Aorta (tissue), 5 donors: ENCODE measurements at places on chromosomes 5 and 9. TPM values are rescaled to one million over a fixed set of nuclear protein-coding genes. Genes with fewer than 3 reads are reported as not detected.
A peak's percentile ranks its signal among the peaks of the same experiment; 100 is the strongest.

CTXN3 gene
- total RNA-seq, result not detected

EMB gene
- 21.5 TPM for total RNA-seq

PCDHGA12 gene
- 18.8 TPM for total RNA-seq

FBP1 gene
- 6.6 TPM for total RNA-seq

KIF4B gene
- 0.06 TPM for total RNA-seq

ECSCR gene
- total RNA-seq, result 51.3 TPM

C9orf153 gene
- total RNA-seq, result 1.4 TPM

CDH6 gene
- total RNA-seq, result 10.7 TPM

SLC35D2 gene
- total RNA-seq, result 18.0 TPM

CDHR2 gene
- total RNA-seq, result not detected

GRCh38 chr9:135659252-135659651, 3.9 kb upstream of the LCN9 start:
- H3K27me3 ChIP-seq, result no peaks in the 10 kb centered on the region
- no peak overlapping the region for H3K27ac ChIP-seq
- no peak for DNase-seq
- H3K36me3 ChIP-seq, result no peaks in the 10 kb centered on the region
- H3K4me1 ChIP-seq, result no peaks in the 10 kb centered on the region

GRCh38 chr5:53856506-53856905, 296.1 kb downstream of the NDUFS4 start:
- no peaks in the 10 kb centered on the region for H3K4me1 ChIP-seq
- H3K36me3 ChIP-seq, result no peaks in the 10 kb centered on the region
- H3K27me3 ChIP-seq, result no peaks in the 10 kb centered on the region

- no peak overlapping the region for H3K4me3 ChIP-seq
- H3K27me3 ChIP-seq, result no peaks in the 10 kb centered on the region
- DNase-seq, result no peak
- no peaks in the 10 kb centered on the region for H3K4me1 ChIP-seq
- H3K36me3 ChIP-seq, result no peaks in the 10 kb centered on the region
These were observed 776.6 kb upstream of the CDH9 start for GRCh38 chr5:27814983-27815382.

GRCh38 chr9:26346942-26347477, 545.6 kb downstream of the CAAP1 start:
- H3K4me3 ChIP-seq, result no peak overlapping the region
- H3K27me3 ChIP-seq, result no peaks in the 10 kb centered on the region
- no peak overlapping the region for H3K27ac ChIP-seq
- no peaks in the 10 kb centered on the region for H3K36me3 ChIP-seq
- DNase-seq, result no peak
- no peaks in the 10 kb centered on the region for H3K4me1 ChIP-seq

GRCh38 chr9:135613946-135614805, 25.2 kb downstream of the GLT6D1 start:
- H3K4me1 ChIP-seq, result no peaks in the 10 kb centered on the region
- no peak overlapping the region for H3K27ac ChIP-seq
- H3K36me3 ChIP-seq, result no peaks in the 10 kb centered on the region
- H3K27me3 ChIP-seq, result no peaks in the 10 kb centered on the region

GRCh38 chr9:105485131-105485530, 37.3 kb downstream of the FSD1L start:
- no peak overlapping the region for H3K4me3 ChIP-seq
- no peak for DNase-seq
- H3K27ac ChIP-seq, result no peak overlapping the region

DNA sequence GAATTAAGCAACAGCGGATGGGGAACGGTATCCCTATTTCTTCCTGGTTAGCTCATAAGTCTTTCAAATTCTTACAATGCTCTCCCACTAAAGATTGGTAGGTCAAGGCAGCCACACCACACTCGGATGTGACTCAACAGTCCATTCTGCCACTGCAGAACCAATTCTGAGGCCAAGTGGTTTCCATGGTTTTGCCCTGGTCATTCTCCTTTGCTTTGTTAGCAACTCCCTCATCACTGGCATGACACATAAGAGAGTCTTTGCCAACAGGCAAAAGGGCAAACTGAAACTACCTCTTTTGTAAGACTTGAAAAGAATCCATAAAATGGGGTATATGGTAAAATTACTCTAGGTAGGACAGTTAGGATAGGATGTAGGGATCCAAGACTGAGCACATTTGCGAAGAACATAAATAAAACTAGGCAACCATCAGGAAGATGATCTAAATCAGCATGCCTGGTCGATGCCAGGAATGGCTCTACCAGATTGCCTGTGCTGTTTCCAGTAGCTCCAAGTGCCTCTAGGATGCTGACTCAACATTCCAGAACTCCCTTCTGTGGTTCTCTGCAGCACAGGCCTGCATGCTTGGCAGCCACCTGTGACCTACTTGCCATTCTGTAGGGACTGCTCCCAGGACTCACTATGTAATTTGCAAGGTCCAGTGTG, 105.4 kb downstream of the DCP2 start:
- H3K4me3 ChIP-seq, result no peak overlapping the region
- peaks cover 2% of the 10 kb centered on the region for H3K27me3 ChIP-seq
- H3K27ac ChIP-seq, result no peak overlapping the region

GRCh38 chr5:125093776-125094175, 347.3 kb upstream of the ZNF608 start:
- H3K27me3 ChIP-seq, result no peaks in the 10 kb centered on the region
- no peak overlapping the region for H3K27ac ChIP-seq
- no peaks in the 10 kb centered on the region for H3K4me1 ChIP-seq
- no peaks in the 10 kb centered on the region for H3K36me3 ChIP-seq
- H3K4me3 ChIP-seq, result no peak overlapping the region
- no peak for DNase-seq

DNA sequence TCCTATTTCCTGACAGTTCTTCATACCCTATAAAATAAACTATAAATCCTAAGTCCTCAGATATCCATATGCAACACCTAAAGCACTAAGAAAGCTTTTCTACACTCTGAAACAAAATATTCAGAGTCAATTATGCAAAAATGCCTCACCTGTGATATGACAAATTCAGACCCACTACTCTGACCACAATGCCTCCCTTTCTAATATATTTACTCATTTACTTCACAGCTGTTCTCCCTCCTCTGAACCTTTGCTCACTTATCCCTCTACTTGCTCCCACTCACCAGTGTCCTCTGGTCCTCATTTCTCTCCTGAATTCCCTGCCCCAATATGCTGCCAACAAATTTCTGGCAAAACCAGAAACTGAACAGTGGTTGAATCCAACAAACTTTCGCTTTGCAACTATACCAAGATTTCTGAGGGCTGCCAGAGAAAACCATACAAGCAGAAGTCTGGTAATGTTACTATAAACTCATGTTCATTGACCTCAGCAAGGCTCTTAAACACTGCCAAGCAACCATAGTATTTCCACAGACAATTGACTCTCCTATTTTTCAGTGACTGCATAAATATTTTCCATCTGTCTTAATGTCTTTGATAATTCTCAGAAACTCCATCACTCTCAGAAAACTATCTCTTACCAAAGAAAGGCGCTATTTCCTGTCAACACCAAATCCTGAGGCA, 7.1 kb downstream of the CCNH start:
- H3K4me3 ChIP-seq, result no peak overlapping the region
- H3K4me1 ChIP-seq, result peaks cover 1% of the 10 kb centered on the region
- DNase-seq, result no peak
- H3K27me3 ChIP-seq, result no peaks in the 10 kb centered on the region
- H3K36me3 ChIP-seq, result peaks cover 8% of the 10 kb centered on the region

DNA sequence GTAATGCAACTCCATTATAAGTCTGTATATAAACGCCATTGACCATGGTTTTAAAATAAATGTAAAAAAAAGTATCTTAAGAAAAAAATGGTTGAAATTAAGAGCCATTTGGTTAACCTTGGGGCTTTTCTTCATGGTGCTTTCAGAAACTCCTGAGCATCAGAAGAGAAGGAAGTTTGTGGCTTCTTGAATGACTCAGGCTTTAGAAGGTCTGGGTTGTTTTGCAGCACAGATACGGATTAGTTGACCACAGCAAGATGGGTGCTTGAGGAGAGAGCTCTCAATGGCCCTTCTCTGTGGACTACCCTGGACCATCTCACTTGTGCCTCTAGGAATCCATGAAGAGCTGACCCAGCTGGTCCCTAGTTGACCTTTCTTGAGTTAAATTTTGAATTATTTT, 189.5 kb downstream of the TMEM38B start:
- H3K4me1 ChIP-seq, result no peaks in the 10 kb centered on the region
- H3K4me3 ChIP-seq, result no peak overlapping the region
- no peaks in the 10 kb centered on the region for H3K36me3 ChIP-seq
- peaks cover 1% of the 10 kb centered on the region for H3K27me3 ChIP-seq
- no peak for DNase-seq

- peak; percentile 32 for DNase-seq
- H3K4me1 ChIP-seq, result no peaks in the 10 kb centered on the region
- no peaks in the 10 kb centered on the region for H3K36me3 ChIP-seq
- H3K27ac ChIP-seq, result no peak overlapping the region
- H3K27me3 ChIP-seq, result no peaks in the 10 kb centered on the region
These were observed 13.2 kb upstream of the BOD1 start for GRCh38 chr5:173629628-173630027.

DNA sequence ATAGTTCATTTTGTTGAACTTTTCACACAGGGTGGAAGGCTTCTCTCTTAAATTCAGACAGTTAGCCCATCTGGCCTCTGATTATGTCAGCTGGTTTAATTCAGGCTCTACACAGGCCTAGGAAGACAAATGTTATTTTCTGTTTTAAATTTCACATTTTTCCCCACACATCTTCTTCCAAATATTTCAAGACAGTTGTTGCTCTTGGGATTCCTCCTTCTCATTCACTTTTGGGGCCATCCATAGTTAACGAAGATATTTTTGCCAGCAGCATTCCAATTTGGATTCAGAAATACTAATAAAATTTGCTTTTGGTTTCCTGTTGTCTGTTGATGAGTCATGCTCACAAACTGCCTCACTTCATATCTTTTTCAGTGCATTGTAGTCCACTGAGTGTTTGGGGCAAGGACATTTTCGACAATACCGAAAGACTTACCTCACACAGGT, 475.4 kb downstream of the DMAC1 start:
- no peak for DNase-seq
- H3K27me3 ChIP-seq, result no peaks in the 10 kb centered on the region
- H3K36me3 ChIP-seq, result no peaks in the 10 kb centered on the region
- no peak overlapping the region for H3K27ac ChIP-seq
- H3K4me3 ChIP-seq, result no peak overlapping the region

DNA sequence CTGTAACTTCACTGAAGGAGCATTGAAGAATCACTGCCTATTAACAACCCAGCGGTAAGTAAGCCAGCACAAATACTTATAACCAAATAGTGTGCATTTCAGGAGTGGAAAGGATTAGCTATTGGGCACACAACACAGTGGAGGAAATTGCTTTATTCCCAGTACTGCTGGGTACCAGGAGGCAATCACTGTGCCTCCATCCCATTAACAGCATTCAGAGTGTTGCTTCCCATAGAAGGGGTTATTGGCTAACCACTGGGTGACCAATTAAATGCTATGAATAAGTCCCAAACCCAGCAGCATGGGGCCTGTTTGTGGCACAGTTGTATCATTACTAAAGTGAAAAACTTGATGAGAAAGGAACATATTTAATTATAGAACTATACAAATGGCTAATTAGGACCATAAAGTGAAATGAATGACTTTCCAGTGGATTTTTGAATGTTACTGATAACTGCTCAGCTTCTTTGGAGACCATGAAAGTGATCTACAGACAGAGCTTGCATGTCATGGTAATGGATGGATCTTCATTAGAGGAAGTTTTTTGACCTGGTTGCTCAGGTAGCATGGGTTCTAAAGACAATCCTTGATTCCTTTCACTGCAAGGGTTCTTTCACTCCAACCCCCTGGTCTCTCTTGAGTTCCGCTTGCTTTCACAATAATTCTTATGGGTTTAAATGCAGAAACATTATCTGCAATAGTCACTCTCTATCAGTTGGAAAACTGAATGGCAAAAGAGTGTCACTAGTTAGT, 413.3 kb upstream of the RORB start:
- H3K4me1 ChIP-seq, result no peaks in the 10 kb centered on the region
- no peak overlapping the region for H3K27ac ChIP-seq
- DNase-seq, result no peak
- no peaks in the 10 kb centered on the region for H3K27me3 ChIP-seq
- H3K36me3 ChIP-seq, result no peaks in the 10 kb centered on the region

GRCh38 chr5:173472164-173472563, 143.9 kb upstream of the STC2 start:
- H3K27ac ChIP-seq, result peak overlapping the region; percentile 91
- peak; percentile 75 for DNase-seq
- H3K27me3 ChIP-seq, result no peaks in the 10 kb centered on the region
- no peaks in the 10 kb centered on the region for H3K36me3 ChIP-seq
- H3K4me1 ChIP-seq, result peaks cover 5% of the 10 kb centered on the region

DNA sequence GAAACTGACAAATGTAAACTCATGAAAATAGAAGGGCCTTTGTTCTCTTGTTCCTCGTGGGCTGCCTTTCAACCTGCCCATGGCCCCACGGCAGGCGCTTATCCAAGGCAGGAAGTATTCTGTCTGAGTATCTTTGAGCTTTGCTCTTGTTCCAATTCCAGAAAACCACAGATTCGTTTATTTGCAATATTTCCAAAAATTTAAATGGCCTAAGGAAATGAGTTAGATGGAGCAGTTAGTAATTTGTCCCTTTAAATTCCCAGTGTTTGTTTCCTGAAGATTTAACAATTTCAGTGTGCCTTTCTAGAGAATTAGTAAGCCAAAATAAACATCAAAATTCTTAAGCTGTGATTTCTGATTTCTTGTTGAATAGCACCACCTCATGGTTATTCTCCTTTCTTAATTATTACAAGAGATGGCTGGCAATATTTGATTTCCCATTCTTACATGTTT, 299.4 kb upstream of the RASA1 start:
- H3K27ac ChIP-seq, result no peak overlapping the region
- H3K27me3 ChIP-seq, result no peaks in the 10 kb centered on the region
- H3K4me3 ChIP-seq, result no peak overlapping the region
- H3K4me1 ChIP-seq, result no peaks in the 10 kb centered on the region

GRCh38 chr9:108134486-108135128, 645.0 kb upstream of the KLF4 start:
- no peak overlapping the region for H3K27ac ChIP-seq
- no peak for DNase-seq
- H3K4me1 ChIP-seq, result no peaks in the 10 kb centered on the region
- no peak overlapping the region for H3K4me3 ChIP-seq
- H3K36me3 ChIP-seq, result no peaks in the 10 kb centered on the region
- no peaks in the 10 kb centered on the region for H3K27me3 ChIP-seq

GRCh38 chr5:131375351-131375750, 111.5 kb downstream of the CDC42SE2 start:
- DNase-seq, result no peak
- peaks cover 1% of the 10 kb centered on the region for H3K4me1 ChIP-seq
- H3K4me3 ChIP-seq, result no peak overlapping the region
- H3K27me3 ChIP-seq, result no peaks in the 10 kb centered on the region
- no peaks in the 10 kb centered on the region for H3K36me3 ChIP-seq
- H3K27ac ChIP-seq, result no peak overlapping the region
